ENCODE measurements at places on chromosomes 5 and 9.
A peak's percentile ranks its signal among the peaks of the same experiment; 100 is the strongest.

DNA sequence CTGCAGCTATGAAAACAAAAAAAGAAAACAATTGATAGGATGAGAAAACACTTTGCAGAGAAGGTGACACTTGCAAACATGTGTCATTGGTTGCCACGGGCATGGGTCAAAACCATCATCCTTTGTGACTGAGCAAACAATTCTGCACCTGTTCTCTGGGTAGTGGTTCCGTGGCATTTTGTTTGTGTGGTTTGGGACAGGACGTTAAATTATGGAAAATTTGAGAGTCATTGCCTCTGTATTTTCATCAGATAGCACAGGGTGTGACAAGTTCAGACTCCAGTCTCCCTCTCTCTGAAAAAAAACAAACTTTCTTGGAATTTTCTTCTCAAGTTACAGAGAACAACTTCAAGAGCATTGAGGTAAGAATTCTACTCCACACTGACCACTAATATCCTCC, 113.4 kb upstream of the HMHB1 start:
- DNase-seq: no peak

- DNase-seq: no peak
Measured at GRCh38 chr9:114448706-114449105, 56.6 kb downstream of the WHRN start.

DNA sequence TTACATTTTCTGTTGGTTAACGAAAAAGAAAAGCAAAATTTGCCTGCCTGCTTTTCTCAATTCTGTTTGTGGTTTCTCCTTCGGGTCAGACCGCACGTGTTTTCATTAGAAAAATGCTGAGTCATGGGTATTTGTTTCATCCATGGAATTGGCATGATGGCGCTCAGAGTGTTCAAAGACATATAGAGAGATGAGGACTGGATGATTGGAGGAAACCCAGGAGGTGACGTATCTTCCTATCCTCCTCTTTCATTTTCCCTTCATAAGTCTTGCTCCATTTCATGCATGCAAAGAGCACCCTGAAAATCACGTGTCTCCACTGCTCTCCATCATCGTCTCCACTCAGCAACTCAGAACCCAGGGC, 353.8 kb upstream of the WWC1 start:
- DNase-seq: no peak

- no peak for DNase-seq
Measured at GRCh38 chr9:129996161-129996830, 46.7 kb downstream of the FNBP1 start.

DNA sequence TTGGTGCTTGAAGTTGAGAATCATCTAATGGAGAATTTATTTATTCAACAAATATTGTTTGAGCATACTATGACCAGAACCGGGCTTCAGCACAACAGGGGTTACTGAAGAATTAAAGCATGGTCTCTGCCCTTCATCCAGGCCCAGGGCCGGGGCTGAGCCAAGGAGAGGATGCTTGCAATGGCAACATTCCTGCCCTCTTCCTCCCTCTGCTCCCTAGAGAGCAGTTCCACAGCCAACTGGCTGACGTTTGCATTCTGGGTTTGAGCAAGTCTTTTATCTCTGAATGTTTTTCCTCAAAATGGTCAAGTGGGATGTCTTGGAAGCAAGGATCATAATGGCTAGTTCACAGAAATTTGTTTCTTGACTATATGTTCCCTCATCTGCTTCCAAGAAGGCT, 80.7 kb downstream of the GLDC start:
- DNase-seq: no peak

DNA sequence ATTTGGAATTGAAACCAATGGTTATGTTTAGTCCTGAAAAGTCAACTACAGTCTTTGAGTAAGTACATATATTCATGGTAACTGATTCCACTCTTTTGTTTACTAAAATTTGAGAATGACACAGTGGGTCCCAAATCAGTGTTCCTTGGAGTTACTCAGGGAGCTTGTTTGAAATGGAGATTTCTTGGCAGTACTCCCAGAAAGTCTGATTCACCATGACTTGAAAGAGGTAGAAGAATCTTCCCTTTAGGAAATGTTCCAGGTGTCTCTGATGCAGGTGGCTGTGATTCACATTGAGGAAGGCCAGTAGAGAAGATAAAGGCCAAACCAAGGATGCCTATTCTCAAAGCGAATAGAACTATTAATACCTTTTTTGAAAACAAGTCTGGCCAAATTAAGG, 1078.3 kb downstream of the CDH12 start:
- no peak for DNase-seq

- DNase-seq: no peak
Measured at GRCh38 chr5:89436464-89436863, 553.5 kb upstream of the MEF2C start.

DNA sequence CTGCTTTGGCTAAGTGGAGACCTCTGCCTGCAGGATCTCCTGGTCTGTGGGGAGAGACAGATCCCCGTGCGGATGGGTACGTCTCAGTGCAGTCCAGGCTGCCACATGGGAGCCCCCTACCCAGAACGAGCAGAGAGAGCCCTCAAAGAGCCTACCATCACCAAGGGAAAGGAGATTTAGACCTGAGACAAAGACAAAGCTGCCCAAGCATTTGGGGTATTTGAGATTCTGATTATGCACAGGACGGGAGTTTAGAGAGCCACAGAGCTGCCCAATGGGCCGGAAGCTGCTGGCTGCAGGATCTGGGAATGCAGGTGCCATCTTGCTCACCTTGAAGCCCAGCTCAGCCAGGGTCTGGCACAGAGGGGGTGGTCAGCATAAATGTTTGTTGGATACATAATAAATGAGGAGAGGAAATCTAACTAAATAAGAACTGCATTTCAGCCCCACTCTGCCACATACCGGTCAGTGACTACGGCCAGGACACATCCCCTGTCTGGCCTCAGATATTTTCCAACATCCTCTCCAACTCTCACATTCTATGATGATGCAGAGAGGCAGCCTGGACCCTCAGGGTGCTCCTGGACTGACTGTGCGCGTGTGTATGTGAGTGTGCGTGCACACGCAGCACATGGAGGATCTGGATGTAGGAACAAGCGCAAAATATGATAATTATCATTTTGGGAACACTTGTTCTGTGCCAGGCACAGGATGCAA, 157.8 kb downstream of the FGF18 start:
- no peak for DNase-seq

DNA sequence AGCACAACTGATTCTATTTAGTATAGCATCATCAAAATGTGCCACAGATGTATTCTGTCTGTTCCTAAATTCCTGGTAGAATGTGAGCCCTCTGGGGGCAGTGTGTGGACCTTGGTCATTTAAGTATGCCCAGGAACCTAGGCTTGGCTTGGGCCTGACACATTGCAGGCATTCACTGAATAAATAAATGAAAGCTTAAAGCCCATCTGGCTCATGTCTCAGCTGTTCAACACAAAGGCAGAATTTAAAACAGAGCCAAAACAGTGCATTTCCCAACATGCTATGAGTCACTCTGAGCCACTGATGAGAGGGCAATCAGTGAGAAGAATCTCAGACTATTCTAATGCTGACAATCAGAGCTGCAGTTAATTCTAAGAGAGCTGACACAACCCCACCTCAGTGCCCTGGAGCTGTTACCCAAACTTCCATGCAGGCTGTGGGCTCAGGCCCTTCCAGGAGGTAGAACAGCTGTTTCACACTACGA, 8.1 kb downstream of the FAM193B start:
- no peak for DNase-seq

DNA sequence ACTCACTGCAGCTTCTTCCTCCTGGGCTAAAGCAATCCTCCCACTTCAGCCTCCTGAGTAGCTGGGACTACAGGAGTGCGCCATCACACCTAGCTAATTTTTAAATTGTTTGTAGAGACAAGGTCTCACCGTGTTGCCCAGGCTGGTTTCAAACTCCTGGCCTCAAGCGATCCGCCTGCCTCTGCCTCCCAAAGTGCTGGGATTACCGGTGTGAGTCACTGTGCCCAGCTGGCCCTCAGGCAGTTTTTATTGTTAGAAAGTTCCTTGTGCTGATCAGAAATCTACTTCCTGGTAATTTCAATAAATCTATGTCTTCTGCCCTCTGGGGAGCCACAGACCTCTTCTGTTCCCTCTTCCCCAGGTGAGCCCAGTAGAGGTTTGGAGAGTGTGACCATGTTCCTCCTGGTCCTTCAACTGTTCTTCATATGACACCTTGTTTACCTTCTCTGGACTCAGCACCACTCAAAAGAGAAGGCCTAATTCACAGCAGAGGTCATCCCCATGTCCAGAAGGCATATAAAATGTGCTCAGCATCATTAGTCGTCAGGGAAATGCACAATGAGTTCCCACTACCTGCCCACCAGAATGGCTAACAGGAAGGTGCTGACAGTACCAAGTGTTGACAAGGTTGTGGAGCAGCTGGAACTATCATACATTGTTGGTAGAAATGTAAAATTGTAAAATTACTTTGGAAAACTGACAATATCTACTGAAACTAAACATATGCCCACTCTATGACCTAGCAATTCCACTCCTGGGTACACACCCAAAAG, 10.4 kb downstream of the TMOD1 start:
- DNase-seq: peak; percentile 3

DNA sequence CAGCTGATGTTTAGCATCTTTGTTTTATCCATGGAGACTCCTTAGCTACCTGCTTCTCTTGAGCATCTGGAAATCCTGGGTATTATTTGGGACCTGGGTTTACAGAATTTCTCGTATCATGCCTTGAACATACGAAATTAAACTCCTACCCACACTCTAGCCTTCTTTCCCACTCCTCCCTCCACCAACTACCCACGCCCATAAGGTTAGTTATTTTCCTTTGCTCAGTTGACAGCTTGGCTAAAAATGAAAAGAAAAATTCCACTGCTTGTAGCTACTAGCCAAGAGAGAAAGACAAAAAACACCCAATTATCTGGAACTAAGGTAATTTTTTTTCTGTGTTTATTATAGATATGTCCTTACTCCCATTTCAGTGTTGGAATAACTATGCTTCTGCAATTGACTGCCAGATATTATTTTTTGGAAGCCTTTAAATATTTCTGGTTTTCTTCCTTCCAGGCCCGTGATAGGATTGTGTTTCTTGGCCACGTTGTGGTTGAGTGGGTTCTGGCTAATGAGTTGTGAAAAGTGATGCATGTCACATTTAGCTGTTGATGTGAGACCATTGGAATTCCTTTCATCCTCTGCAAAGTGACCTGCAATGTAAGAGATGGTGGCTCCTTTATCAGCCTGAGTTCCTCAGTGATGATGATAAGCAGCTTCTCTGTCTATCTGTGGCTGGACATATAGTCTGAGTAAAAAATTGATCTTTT, 308.1 kb downstream of the LRRC70 start:
- no peak for DNase-seq

DNA sequence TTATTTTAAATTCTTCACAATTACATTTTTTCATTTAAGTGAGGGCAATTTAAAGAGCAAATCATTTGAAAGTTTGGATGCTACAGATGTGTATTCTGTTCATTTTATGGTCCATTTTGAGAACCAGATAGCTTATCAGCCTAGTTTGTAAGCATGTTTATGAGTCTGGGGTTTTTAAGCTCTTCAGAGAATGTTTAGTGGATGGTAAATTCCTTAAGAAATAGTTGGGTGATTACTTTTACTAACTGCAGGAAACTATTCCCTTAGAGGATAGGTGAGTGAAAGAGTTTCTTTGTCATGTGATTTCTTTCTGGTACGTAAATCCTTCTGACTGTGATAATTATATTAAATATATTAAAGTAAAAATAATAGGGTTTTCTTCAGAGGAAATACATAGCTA, 17.6 kb downstream of the RASGRF2 start:
- no peak for DNase-seq

GRCh38 chr9:135662758-135663450, at the start of gene LCN9:
LCN9 (plus strand) TSS chr9:135663309; CDS start chr9:135663322, 13 bp downstream.
- no peak for DNase-seq

DNA sequence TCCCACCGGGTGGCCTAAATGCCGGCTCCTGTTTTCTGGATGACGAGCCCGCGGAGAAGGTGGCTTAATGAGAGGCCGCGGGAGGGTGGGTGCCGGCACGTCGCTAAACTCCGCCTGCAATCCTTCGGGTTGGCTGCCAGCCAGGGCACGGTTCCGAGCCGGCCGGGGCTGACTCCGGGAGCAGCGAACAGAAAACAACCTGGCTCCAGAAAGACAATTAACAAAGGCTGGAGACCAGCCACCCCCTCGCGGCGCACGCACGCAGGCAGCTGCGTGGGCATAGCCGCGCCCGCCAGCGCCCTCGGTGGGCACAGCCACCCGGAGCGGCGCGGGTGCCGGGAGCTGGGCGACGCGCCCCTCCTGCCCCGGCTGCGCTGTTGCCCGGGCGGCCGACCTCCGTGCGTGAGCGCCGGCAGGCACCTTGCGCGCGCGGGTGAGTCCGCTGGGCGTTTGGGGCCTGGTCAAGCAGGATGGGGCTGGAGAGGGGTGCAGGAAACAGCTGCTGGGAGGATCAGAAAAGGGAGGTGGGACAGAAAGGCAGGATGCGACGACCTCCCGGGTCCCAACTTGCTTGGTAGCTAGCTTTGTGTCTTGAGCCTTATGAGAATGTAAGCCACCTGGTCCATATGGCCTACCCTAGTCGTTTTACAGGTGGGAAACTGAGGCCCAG, at the start of gene ARHGEF37:
TSS of gene ARHGEF37 (plus strand) at position 307 of the 670 bp plus-strand sequence. CDS start 16,272 bp downstream, outside the sequence.
- DNase-seq: peak; percentile 84

All from endodermal cell (in vitro differentiated cells).